Activated T-cell treated with anti-CD3 and anti-CD28 coated beads, Interleukin-2, amount 50 U/mL, for 1 hour (primary cell): ENCODE measurements at places on chromosomes 12 and 14.

DNA sequence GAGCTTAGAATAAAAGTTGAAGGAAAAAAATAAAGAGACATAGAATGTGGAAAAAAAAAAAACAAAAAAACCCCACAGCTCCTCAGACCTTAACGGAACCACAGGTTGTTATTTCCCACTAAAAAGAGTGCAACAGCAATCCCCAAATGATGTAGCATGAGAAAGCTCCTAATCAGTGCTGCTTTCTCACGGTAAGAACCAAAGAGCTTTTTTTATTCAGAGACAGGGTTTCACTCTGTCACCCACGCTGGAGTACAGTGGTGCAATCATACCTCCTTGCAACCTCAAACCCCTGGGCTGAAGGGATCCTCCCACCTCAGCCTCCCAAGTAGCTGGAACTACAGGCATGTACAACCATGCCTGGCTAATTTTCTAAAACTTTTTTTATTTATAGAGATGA lies 13.3 kb downstream of the NDUFA12 start:
- DNase-seq = no peak

DNA sequence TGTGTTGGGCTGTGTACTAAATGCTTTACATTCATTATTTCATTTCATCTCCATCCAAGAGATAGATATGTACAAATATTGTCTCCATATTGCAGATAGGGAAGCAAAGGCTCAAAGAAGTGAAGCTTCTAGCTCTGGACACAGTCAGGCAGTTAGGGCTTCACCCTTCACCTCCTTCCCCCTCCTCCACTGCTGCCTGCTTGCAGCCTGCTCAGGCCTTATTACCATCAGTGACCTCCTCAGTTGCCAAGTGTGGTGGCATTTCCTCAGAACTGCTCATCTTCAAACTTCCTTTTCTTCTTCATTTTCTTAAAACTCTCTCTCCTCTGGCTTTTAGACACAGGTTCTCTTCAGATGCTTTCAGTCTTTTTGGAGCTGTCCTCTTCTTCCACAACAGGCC lies 4.7 kb upstream of the GPATCH2L start:
- no peak for DNase-seq

- DNase-seq = no peak
Observed at GRCh38 chr14:30638926-30639325, 16.8 kb downstream of the SCFD1 start.

DNA sequence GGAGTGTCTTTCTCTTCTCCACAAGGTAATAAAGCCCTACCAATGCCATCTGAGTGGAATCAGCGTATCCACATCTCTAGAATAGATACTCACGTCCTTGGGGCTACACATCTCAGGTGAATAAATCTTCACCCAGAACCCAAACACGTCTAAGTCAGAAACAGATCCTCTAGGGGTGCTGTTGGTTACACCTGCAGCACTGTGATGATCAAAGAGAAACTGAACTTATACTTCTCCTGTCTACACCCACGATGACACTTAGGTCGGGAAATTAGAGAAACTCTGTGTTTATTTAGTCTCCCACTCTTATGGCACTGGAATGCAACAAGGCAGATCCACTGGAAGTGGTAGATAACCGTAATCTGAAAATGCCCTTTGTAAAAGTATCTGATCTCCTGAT lies 46.2 kb downstream of the WIF1 start:
- DNase-seq = no peak

DNA sequence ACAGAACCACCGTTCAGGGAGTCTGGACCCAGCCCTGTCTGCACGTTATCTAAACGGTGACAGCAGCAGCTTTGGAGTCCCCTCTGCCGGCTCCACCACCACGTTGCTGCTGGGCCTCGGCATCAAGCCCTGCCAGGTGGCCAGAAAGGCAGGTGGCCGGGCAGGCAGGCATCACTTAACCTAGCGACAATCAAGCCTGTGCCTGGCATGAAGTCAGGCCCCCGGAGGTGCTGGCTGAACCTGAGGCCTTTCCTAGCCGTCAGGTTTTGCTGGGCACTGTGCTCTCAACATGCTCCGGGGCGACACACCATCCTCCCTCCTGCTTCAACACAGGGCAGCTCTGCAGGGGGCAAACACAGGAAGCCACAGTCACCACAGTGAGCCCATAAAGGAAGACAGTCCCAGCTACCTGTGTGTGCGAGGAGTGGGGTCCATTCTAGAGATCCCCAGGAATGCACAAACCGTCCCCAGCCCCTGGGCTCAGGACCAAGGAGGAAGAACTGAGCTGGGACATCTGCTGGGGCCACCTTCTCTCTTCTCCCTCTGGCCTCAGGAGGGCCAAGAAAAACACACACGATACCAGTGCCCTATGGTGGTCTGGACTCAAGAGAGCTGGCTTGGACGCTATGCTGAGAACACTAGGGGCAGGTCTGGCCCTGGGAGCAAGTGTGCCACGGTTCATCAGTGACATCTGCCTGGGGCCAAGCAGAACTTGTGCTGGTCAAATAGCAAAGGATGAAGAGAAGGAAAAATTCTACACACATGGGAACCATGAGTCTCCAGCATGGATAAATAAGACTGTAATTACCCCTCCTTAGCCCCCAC lies 44.7 kb downstream of the CCDC88C start:
- peak; percentile 66 for DNase-seq

DNA sequence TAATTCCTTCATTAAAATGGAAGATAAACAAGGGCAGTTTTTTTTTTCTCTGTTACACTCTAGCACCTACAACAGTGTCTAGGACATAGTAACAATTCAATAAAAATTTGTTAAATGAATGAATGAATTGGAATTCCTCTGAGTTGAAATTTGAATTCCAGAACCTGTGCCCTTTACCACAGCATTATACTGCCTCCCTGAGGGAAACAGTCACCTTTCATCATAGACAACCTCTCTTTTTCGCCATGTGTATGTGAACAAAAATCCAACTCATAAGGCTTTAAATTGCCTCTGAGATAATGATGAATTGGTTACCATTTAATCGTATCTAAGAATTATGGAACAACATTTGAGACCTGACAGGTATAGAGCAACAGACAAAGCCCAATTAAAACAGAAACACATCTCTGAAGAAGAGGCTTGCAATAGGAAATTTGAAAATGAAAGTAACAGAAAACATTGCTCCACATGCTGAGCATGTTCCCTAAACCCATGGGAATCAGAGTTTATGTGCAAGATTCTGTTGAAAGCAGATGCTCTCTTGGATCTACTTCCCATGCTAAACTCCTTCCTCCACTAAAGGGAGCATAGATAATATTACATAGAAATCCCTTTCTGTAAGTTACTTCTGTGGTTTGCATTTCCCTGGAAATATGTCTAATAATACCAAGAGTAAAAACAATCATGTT lies 657.8 kb downstream of the GALC start:
- no peak for DNase-seq

DNA sequence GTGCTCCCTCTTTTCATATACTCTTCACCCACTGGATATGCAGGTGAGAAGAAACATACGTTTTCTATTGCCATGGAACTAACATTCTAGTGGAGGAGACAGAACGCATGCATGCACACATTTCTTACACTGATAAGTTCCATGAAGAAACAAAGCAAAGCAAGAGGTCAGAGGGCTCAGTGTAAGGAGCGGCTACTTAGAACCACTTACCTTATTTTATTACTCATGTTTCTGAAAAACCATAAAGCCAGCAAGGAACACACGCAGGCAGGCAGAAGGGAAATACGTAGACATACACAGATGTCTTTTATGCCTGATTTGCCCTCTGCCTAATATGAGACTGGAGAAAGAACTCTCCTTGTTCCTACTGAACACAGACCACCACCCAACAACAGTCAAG lies 362.9 kb downstream of the TMEM132D start:
- no peak for DNase-seq

- no peak for DNase-seq
Observed at GRCh38 chr12:132429602-132429945, 60.4 kb upstream of the FBRSL1 start.

GRCh38 chr14:104864267-104865080 lies 594 bp upstream of the CEP170B start:
- DNase-seq = no peak

DNA sequence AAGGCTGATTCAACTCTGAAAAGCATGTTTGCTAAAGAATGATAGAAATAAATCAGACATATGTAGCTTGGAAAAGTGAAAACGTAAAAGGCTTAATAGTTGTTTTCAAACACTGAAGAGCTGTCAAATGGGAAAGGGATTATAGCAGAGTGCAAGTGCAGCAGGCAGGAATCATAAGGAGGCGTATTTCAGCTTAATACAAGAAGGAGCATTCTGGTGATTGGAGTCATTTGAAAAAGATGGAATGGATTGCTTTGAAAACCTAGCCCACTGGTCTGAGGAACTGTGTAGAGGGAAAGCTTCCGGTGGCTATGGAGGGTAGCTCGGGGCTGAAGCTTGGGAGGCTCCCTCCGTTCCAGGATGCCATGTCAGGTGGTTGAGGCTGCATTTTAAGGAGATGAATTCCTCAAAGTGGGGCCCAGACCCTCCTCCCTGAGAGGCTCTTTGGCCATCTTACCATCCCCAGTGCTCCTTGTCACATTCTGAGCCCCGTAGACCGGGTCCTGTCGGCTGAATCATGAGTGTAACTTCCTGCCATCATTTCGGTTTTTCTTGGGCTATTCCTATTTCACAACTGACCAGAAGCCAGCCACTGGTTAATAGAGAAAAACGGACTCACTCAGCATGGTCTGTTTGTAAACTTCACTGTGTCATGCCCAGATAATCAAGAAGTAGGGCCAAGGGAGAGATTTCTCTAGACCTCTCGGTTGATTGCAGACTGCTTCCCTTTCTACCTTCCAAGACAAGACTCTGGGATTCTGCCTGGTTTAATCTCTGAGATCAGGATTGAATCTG lies 6.5 kb downstream of the WNT5B start:
- DNase-seq = no peak

DNA sequence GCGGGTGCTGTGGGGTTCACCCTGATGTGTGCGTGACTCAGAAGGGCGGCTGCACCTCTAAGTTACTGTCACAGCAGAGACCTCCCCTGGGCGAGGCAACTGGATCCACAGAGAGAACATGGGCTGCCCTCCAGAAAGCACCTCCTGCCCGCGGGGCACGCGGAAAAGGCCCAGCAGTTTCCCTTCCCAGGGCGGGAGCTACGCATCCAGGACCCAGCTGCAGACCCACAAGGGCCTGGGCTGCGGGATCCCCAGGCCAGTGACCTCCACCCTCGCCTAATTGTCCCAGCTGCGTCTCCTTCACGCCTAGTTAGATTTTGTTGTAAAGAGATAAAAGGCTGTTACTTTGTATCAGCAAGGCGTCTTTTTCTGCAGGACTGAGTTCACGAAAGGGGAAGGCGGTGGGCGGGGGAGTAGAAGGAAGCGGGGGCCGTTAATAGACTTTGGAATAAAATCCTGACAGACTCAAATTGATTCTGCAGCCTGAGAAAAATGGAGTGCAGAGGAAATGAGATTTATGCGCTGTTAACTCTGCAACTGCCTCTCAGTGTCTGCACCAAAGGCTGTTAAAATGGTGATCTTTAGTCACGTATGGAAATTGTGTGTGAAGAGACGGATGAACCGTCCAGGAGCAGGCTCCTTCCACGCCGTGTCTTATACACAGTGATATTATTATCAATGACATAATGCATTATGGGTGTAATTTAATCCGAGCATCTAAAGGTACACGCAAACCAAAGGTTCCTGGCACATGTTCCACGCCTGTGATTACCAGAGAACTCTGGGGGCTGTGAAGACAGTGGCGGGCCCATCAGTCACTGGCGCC lies 65.9 kb upstream of the FBRSL1 start:
- no peak for DNase-seq

GRCh38 chr12:96886998-96887677 lies 19.9 kb upstream of the NEDD1 start:
- no peak for DNase-seq

GRCh38 chr12:124548854-124549378 lies 18.5 kb downstream of the NCOR2 start:
- no peak for DNase-seq

DNA sequence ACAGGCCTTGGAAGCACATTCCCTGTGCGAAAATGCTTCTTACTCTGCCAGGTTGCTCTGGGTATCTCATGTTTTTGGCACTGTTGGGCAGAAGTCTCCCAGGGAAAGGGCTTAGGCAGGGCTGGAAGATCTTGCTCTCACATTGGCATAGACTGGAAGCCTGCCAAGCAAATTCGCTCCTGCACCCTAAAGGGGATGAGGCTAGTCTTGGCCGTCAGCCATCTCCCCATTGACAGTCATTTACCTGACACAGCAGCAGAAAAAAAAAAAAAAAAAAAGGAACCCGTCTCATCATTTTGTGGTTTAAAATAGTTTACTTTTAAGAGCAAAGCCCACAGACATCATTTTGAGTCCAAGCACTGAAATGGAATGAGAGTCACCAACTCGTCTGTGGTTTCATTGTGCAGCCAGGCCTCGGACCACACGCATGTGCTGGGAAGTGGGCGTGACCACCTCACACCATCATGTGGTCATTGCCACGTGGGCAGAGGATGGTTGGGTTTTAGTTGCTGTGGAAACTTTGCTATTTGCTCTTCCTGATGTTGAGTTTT lies 84.8 kb downstream of the NRXN3 start:
- no peak for DNase-seq

DNA sequence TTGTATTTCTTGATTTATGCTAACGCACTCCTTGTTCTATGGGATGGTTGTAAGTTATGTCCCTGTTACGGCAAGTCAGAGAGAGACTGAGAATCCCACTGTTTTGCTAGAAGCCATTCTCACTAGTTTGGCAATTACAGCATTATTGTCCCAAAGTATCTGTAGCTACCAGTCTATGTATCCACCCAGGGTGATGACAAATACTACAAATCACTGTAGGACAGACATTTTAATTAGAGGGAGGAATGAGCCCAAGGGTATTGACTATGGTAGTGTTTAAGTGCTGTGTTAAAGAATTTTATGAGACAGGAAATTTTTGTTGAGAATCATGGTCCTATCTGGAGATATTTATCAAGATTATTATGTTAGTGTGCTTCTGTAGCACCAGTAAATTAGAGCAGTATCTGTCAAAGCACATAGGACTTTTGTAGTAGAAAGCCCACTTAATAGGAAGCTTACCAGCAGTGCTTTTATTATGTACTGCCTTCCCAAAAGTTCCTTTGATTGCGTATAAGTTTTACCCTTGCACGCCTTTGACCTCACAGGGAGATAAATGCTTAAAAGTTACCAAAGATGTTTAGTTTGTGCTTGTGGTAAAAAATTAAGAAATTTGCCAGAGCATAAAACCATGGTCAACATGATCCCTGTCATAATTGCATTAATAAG lies 10.7 kb downstream of the PRKCH start:
- no peak for DNase-seq
